ENCODE measurements at places on chromosomes 4 and X.

GRCh38 chrX:136046295-136047015 lies 61.2 kb downstream of the SLC9A6 start:
- no peak for DNase-seq

- no peak for DNase-seq
Observed at GRCh38 chr4:146273204-146273901, 59.0 kb downstream of the REELD1 start.

- no peak for DNase-seq
Observed at GRCh38 chr4:145891958-145892357, 46.7 kb downstream of the ZNF827 start.

GRCh38 chr4:84968925-84969324 lies 2.4 kb upstream of the WDFY3 start:
- DNase-seq: no peak

GRCh38 chrX:31036895-31037294 lies 34.9 kb downstream of the FTHL17 start:
- no peak for DNase-seq

GRCh38 chr4:81454499-81454898 lies 17.2 kb downstream of the RASGEF1B start:
- no peak for DNase-seq

DNA sequence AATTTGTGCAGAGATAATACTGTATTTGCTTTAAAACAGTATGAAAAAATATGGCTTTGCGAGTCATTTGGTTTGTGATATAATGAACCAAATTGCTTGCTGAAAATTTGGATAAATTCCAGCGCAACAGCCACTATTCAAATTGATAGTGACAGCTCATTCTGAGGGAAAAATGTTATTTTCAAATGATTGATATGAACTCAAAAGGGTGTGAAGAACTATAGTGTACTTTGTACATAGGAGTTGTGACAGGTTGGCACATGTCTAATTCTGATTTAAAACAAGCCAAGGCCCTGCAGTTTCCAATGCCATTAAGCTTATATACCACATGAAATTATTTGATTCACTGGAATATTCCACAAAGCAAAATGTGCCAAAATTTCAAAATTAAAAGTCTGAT lies 1628.9 kb upstream of the AGA start:
- no peak for DNase-seq

- DNase-seq: no peak
Observed at GRCh38 chrX:31139961-31140360, 68.1 kb upstream of the FTHL17 start.

GRCh38 chr4:139142980-139143379 lies 34.0 kb downstream of the ELF2 start:
- DNase-seq: no peak

Measured in stimulated activated CD4-positive, alpha-beta T cell treated with anti-CD3 and anti-CD28 coated beads, Interleukin-15, amount 100 ng/mL, for 1 hour (primary cell).